IMR-90 (cell line): ENCODE measurements at places on chromosomes 12 and 14.
A peak's percentile ranks its signal among the peaks of the same experiment; 100 is the strongest.

GRCh38 chr14:73757381-73757780 lies 43.2 kb upstream of the PNMA1 start:
- no peak overlapping the region for H3K4me3 ChIP-seq
- peaks cover 65% of the 10 kb centered on the region for H3K4me1 ChIP-seq
- no peaks in the 10 kb centered on the region for H3K27me3 ChIP-seq
- H3K27ac ChIP-seq = no peak overlapping the region; the same call in 1 of the 2 replicates
- no peak for DNase-seq

GRCh38 chr14:77616133-77616453 lies 344 bp downstream of the SPTLC2 start:
- no peaks in the 10 kb centered on the region for H3K27me3 ChIP-seq
- H3K4me1 ChIP-seq = no peaks in the 10 kb centered on the region
- peak overlapping the region; percentile 69 for H3K27ac ChIP-seq
- H3K36me3 ChIP-seq = no peaks in the 10 kb centered on the region
- DNase-seq = no peak

GRCh38 chr12:122729583-122730214 lies 945 bp downstream of the HCAR1 start:
- H3K4me3 ChIP-seq = no peak overlapping the region
- no peaks in the 10 kb centered on the region for H3K4me1 ChIP-seq
- DNase-seq = no peak

GRCh38 chr12:89024580-89024979 lies 327.7 kb downstream of the DUSP6 start:
- H3K27ac ChIP-seq = no peak overlapping the region
- no peak for DNase-seq
- H3K36me3 ChIP-seq = no peaks in the 10 kb centered on the region
- no peaks in the 10 kb centered on the region for H3K4me1 ChIP-seq
- H3K4me3 ChIP-seq = no peak overlapping the region

DNA sequence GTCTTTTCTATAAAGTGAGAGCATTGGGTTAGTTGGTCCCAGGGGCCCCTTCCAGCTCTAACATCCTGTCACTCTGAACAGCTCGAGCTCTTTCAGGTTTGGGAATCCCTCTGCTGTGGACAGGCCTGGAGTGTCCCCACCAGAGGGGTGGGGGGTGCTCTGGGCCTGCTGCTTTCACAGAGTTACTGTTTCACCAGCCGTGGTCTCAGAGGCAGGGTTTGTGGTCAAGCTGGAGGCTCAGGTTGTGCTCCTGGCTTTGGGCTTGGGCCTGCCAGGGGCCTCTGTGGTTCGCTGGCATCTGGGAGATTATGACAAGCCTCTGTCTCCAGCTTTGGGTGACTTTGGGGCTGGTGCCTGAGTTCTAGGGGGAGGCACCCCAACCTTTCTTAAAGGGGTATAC lies 59.6 kb downstream of the FBXL14 start:
- H3K36me3 ChIP-seq = no peaks in the 10 kb centered on the region
- no peak for DNase-seq
- peaks cover 39% of the 10 kb centered on the region for H3K4me1 ChIP-seq
- H3K4me3 ChIP-seq = no peak overlapping the region
- H3K27me3 ChIP-seq = no peaks in the 10 kb centered on the region

- H3K4me1 ChIP-seq = no peaks in the 10 kb centered on the region
- DNase-seq = no peak
- no peaks in the 10 kb centered on the region for H3K36me3 ChIP-seq
- H3K4me3 ChIP-seq = no peak overlapping the region
Observed at GRCh38 chr12:87021400-87021799, 765.2 kb upstream of the MGAT4C start.

DNA sequence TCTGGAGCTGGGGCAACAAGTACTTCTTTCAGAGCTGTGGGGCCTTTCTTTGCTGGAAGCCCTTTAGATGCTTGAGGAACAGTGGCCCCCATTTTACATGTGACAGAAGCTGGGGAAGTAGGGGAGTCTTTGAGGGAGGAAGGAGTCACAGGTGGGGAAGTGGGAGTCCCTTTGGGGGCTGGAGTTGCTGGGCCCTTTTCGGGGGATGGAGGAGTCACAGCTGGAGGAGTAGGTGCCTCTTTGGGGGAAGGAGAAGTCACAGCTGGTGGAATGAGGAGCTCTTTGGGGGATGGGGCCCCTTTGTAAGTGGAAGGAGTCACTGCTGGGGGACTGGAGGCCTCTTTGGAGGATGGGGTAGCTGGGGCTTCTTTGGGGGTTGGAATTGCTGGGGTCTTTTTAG lies 8.6 kb downstream of the NACA start:
- H3K27me3 ChIP-seq = no peaks in the 10 kb centered on the region
- H3K36me3 ChIP-seq = peaks cover 58% of the 10 kb centered on the region
- no peak for DNase-seq

DNA sequence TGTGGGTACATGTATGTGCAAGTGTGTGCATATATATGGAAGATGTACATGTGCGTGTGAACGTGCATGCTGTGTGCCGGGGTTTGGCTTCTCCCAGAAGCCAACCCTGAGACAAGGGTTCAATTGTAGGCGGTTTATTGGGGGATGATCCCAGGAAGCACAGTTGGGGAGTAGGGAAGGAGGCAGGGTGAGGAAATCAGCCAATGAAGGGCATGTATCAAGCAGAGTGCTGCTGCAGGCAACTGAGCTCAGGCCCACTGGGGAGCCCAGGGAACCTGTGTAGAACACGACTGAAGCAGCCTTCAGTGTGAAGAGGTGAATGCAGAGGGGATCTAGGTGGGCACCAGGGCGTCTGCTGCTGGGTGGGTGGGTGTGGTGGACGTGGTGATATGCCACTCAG lies 21.6 kb downstream of the SYNDIG1L start:
- no peak overlapping the region for H3K4me3 ChIP-seq
- H3K4me1 ChIP-seq = peaks cover 4% of the 10 kb centered on the region
- DNase-seq = no peak
- no peak overlapping the region for H3K27ac ChIP-seq
- H3K36me3 ChIP-seq = no peaks in the 10 kb centered on the region

- H3K27ac ChIP-seq = no peak overlapping the region
- peaks cover 5% of the 10 kb centered on the region for H3K4me1 ChIP-seq
- H3K36me3 ChIP-seq = no peaks in the 10 kb centered on the region
- peak; percentile 13 for DNase-seq
- H3K27me3 ChIP-seq = no peaks in the 10 kb centered on the region
Observed at GRCh38 chr12:75443709-75444108, 36.8 kb upstream of the GLIPR1 start.

GRCh38 chr12:45209784-45210183 lies 6.1 kb upstream of the ANO6 start:
- H3K27ac ChIP-seq = no peak overlapping the region
- no peaks in the 10 kb centered on the region for H3K27me3 ChIP-seq
- DNase-seq = no peak
- H3K4me3 ChIP-seq = no peak overlapping the region

DNA sequence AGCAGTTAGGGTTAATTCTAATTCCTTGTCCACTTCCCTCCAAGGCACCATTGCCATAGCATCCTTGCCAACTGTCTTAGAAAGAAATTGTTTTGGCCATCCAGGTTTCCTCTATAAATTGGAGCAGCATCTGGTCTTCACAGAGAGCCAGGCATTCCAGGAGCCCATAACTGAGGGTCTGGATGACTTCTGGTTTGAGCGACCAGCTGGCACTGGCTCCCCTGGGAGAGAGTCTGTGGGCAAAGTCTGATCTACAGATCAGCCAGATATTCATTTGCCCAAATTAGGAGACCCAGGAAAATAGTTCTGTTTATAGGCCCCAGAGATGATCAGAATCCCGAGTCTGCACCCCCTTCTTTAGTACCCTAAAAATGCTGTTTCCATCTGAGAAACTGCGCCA lies 16.0 kb downstream of the VSX2 start:
- no peaks in the 10 kb centered on the region for H3K36me3 ChIP-seq
- no peaks in the 10 kb centered on the region for H3K4me1 ChIP-seq
- no peak overlapping the region for H3K4me3 ChIP-seq
- peaks cover 44% of the 10 kb centered on the region for H3K27me3 ChIP-seq

GRCh38 chr12:47729233-47729632 lies 3.9 kb upstream of the ENDOU start:
- no peak overlapping the region for H3K27ac ChIP-seq
- H3K4me3 ChIP-seq = no peak overlapping the region
- peaks cover 23% of the 10 kb centered on the region for H3K4me1 ChIP-seq
- H3K36me3 ChIP-seq = no peaks in the 10 kb centered on the region
- peak; percentile 87 for DNase-seq
